ENCODE measurements at places on chromosomes 12 and 14. TPM values are rescaled to one million over a fixed set of nuclear protein-coding genes. Genes with fewer than 3 reads are reported as not detected.

Gene TESPA1
- total RNA-seq = not detected

Gene KCNH5
- total RNA-seq = under 0.01 TPM

Gene GYS2
- total RNA-seq = not detected

Gene CD4
- total RNA-seq = not detected

Gene ZBTB42
- 10.4 TPM for total RNA-seq

Gene CAPZA3
- total RNA-seq = 0.24 TPM

Gene B4GALNT3
- 5.5 TPM for total RNA-seq

Gene TXNDC16
- total RNA-seq = 1.7 TPM

Gene CLEC6A
- total RNA-seq = not detected

Gene CELA1
- total RNA-seq = not detected

Gene EPYC
- not detected for total RNA-seq

Gene ALDH1L2
- total RNA-seq = 19.3 TPM

Gene SPIC
- not detected for total RNA-seq

Gene ASCL1
- total RNA-seq = not detected

Gene IL22
- not detected for total RNA-seq

Gene KRT78
- total RNA-seq = 1.3 TPM

Gene OTOGL
- not detected for total RNA-seq

Gene BATF
- total RNA-seq = 10.0 TPM

Gene LMNTD1
- total RNA-seq = not detected

Gene ZNF891
- 0.43 TPM for total RNA-seq

Gene NDRG2
- total RNA-seq = 13.2 TPM

Gene TSPAN8
- not detected for total RNA-seq

Gene CCDC197
- not detected for total RNA-seq

Gene APOF
- not detected for total RNA-seq

Gene TAS2R43
- total RNA-seq = 0.96 TPM

Gene ANO2
- total RNA-seq = not detected

Gene ACOT4
- total RNA-seq = 0.48 TPM

Gene ANO4
- total RNA-seq = 0.43 TPM

Gene TROAP
- 1.5 TPM for total RNA-seq

Gene TMTC3
- 34.5 TPM for total RNA-seq

Gene MYF6
- total RNA-seq = not detected

Gene C12orf54
- 3.4 TPM for total RNA-seq

Gene CEBPE
- total RNA-seq = not detected

Gene ENDOU
- total RNA-seq = not detected

Gene ASIC1
- total RNA-seq = 1.1 TPM

Gene WASHC3
- total RNA-seq = 46.3 TPM

Data from tracheal epithelial cell (primary cell).